ENCODE measurements at places on chromosomes 6 and 20. TPM values are rescaled to one million over a fixed set of nuclear protein-coding genes. Genes with fewer than 3 reads are reported as not detected.

TSPYL4 gene
- total RNA-seq, result 6.3 TPM

NFS1 gene
- 42.8 TPM for total RNA-seq

PTK6 gene
- not detected for total RNA-seq

PERP gene
- 46.6 TPM for total RNA-seq

PLEKHG1 gene
- total RNA-seq, result 6.3 TPM

CST1 gene
- 0.50 TPM for total RNA-seq

C6orf15 gene
- total RNA-seq, result not detected
